HepG2 (cell line): ENCODE measurements at places on chromosomes 3 and 15. TPM values are rescaled to one million over a fixed set of nuclear protein-coding genes. Genes with fewer than 3 reads are reported as not detected.

Gene C2CD4A
- total RNA-seq: 0.17 and 0.20 TPM in 2 replicates

Gene GOLGA6L10
- total RNA-seq: 0.87 and 1.5 TPM in 2 replicates

Gene EPHA3
- not detected in 2 replicates for total RNA-seq

Gene PFKFB4
- total RNA-seq: 6.4 and 7.1 TPM in 2 replicates

Gene PLA2G4D
- total RNA-seq: 0.04 TPM in 1 of 2 replicates, not detected in the other

Gene STRIT1
- total RNA-seq: not detected in 2 replicates

Gene RAD51
- 12.8 and 20.6 TPM in 2 replicates for total RNA-seq

DNA sequence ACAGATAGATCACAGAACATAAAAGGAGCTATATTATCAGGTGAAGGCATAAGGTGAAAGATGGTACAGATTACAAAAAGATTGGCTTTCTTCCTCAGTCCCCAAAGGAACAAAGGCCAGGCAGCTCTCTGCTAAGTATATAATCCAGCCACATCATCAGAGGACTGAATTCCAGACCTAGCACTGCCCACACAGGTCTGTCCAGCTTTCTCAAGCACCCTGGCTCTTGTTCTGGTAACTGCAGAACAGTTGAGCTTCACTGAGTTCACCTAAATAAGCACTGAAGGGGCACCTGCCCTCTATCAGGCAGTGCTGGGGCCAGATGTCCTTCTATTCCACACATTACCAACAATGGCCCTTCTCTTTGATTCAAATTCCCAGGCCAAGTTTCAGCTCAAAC is 6.3 kb downstream of the DUOXA1 start:
- no peak for DNase-seq
- H3K4me3 ChIP-seq: no peak overlapping the region
- no peaks in the 10 kb centered on the region for H3K4me1 ChIP-seq
- no peaks in the 10 kb centered on the region for H3K36me3 ChIP-seq

- H3K27ac ChIP-seq: no peak overlapping the region
- H3K4me3 ChIP-seq: no peak overlapping the region
- no peaks in the 10 kb centered on the region for H3K27me3 ChIP-seq
- H3K4me1 ChIP-seq: no peaks in the 10 kb centered on the region
- DNase-seq: no peak
- H3K36me3 ChIP-seq: no peaks in the 10 kb centered on the region
Measured at GRCh38 chr3:146468671-146469149, 651 bp downstream of the PLSCR2 start.

DNA sequence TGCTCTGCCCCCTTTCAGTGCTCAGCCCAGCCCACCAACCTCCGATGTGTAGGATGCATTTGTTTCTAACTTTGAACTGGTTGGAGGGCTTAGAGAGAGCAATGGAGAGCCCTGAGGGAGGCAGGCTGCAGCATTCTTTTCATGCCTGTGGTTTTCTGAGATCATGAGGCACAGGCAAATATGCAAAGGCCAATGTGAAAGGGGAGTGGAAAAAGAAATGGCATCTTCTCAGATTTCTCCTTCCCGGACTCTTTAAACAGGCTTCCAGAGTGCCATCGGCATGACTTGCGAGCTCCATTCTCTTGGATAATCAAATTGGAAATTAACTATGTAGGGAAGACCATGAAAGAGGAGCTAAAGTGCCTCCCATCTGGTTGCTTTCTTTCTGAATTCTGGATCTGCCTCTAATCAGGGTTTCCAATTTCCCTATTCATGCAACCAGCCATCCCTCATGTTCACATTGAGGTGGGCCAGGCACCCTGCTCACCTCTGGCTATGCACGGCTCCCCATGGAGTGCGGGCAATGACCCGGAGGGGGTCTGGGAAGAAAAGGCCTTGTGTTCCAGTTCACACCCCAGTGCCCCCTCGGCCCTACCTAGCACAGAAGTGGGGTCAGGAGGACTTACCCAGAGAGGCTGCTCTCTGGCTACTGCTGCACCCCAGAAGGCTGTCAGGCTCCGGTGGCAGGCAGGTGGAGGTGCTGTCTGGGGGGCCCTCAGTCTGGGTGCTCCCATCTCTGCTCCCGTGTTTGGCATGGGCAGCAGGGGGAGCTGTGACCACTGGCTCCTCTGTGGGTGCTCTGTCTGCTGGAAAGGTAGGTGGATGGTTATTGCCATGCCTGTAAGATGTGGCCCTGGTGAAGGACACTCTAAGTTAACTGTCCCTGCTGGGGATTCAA is 16.1 kb downstream of the AMOTL2 start:
- H3K27ac ChIP-seq: peak overlapping the region; percentile 56
- H3K36me3 ChIP-seq: peaks cover 64% of the 10 kb centered on the region
- H3K4me3 ChIP-seq: no peak overlapping the region
- peak; percentile 87 for DNase-seq

- H3K27me3 ChIP-seq: no peaks in the 10 kb centered on the region
- H3K4me1 ChIP-seq: no peaks in the 10 kb centered on the region
- no peak overlapping the region for H3K27ac ChIP-seq
- no peaks in the 10 kb centered on the region for H3K36me3 ChIP-seq
- no peak overlapping the region for H3K4me3 ChIP-seq
- no peak for DNase-seq
Measured at GRCh38 chr15:71084264-71084663, 31.0 kb upstream of the THSD4 start.

- no peaks in the 10 kb centered on the region for H3K36me3 ChIP-seq
- H3K27ac ChIP-seq: no peak overlapping the region
- no peak overlapping the region for H3K4me3 ChIP-seq
Measured at GRCh38 chr3:134743006-134743405, 52.1 kb upstream of the EPHB1 start.

- no peak overlapping the region for H3K27ac ChIP-seq
- H3K36me3 ChIP-seq: no peaks in the 10 kb centered on the region
- H3K27me3 ChIP-seq: peaks cover 5% of the 10 kb centered on the region; the same call in 1 of the 3 replicates
Measured at GRCh38 chr3:172465281-172465680, 17.0 kb upstream of the GHSR start.

DNA sequence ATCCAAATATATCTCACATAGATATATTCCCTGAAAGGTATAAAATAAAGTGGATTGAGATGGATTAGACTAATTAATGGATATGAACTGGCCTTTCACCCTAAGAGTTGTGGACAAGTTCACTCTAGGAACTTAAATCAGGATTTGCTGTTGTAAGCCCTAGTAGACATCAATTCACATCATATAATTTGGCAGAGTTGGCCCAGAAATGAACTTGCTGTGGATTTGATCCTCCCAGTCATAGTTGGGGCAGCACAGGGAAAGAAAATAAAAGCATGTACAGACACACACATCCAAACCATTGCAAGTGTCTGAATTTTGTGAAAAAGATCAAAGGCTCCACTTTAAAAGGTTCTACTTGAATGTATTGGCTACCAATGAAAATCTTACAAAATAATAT is 734.7 kb upstream of the NR2F2 start:
- no peak overlapping the region for H3K27ac ChIP-seq
- no peak for DNase-seq
- no peaks in the 10 kb centered on the region for H3K36me3 ChIP-seq
- no peaks in the 10 kb centered on the region for H3K4me1 ChIP-seq

GRCh38 chr15:49864251-49864650 is 243.4 kb downstream of the DTWD1 start:
- no peaks in the 10 kb centered on the region for H3K4me1 ChIP-seq
- no peak overlapping the region for H3K4me3 ChIP-seq
- no peaks in the 10 kb centered on the region for H3K27me3 ChIP-seq
- no peaks in the 10 kb centered on the region for H3K36me3 ChIP-seq
- H3K27ac ChIP-seq: no peak overlapping the region

DNA sequence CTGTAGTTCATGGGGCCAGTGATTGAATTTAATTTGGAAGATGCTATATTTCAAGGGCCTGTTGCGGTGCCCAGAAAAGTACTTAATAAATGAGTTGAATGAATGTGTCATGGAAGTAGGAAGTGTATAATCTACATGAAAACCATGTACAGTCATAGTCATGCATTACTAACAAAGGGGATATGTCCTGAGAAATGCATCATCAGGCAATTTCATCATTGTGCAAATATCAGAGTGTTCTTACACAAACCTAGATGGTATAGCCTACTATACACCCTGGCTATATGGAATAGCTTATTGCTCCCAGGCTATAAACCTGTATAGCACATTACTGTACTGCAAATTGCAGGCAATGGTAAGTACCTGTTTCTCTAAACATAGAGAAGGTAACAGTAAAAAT is 10.7 kb upstream of the MYO5C start:
- no peak overlapping the region for H3K4me3 ChIP-seq
- DNase-seq: no peak
- no peaks in the 10 kb centered on the region for H3K36me3 ChIP-seq
- no peaks in the 10 kb centered on the region for H3K27me3 ChIP-seq
- H3K4me1 ChIP-seq: peaks cover 16% of the 10 kb centered on the region

- no peak for DNase-seq
- no peaks in the 10 kb centered on the region for H3K27me3 ChIP-seq
Measured at GRCh38 chr3:39753391-39753790, 56.0 kb upstream of the MYRIP start.

DNA sequence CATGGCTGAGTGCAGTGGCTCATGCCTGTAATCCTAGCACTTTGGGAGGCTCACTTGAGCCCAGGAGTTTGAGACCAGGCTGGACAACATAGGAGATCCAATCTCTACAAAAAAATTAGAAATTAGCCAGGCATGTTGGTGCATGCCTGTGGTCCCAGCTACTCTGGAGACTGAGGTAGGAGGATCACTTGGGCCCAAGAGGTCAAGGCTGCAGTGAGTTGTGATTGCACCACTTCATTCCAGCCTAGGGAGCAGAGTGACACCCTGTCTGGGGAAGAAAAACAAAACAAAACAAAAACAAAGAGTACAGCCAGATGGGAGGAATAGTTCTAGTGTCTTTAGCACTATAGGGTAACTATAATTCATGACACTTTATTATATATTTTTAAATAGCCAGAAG is 26.2 kb upstream of the COMMD4 start:
- H3K27me3 ChIP-seq: peaks cover 18% of the 10 kb centered on the region; the same call in 2 of the 3 replicates
- peak; percentile 30 for DNase-seq
- no peak overlapping the region for H3K27ac ChIP-seq

- no peak overlapping the region for H3K4me3 ChIP-seq
- no peak for DNase-seq
- peaks cover 10% of the 10 kb centered on the region; the same call in 1 of the 3 replicates for H3K36me3 ChIP-seq
- H3K27ac ChIP-seq: no peak overlapping the region
Measured at GRCh38 chr15:34262362-34262761, 37.5 kb downstream of the EMC4 start.
